Activated CD8-positive, alpha-beta memory T cell treated with anti-CD3 and anti-CD28 coated beads, Interleukin-2, amount 10 ng/mL, durations not matched to agents 7 days and 5 days (primary cell): ENCODE measurements at places on chromosomes 16 and 17. TPM values are rescaled to one million over a fixed set of nuclear protein-coding genes. Genes with fewer than 3 reads are reported as not detected.

LYRM9 gene
- total RNA-seq: 5.1 TPM

DNA sequence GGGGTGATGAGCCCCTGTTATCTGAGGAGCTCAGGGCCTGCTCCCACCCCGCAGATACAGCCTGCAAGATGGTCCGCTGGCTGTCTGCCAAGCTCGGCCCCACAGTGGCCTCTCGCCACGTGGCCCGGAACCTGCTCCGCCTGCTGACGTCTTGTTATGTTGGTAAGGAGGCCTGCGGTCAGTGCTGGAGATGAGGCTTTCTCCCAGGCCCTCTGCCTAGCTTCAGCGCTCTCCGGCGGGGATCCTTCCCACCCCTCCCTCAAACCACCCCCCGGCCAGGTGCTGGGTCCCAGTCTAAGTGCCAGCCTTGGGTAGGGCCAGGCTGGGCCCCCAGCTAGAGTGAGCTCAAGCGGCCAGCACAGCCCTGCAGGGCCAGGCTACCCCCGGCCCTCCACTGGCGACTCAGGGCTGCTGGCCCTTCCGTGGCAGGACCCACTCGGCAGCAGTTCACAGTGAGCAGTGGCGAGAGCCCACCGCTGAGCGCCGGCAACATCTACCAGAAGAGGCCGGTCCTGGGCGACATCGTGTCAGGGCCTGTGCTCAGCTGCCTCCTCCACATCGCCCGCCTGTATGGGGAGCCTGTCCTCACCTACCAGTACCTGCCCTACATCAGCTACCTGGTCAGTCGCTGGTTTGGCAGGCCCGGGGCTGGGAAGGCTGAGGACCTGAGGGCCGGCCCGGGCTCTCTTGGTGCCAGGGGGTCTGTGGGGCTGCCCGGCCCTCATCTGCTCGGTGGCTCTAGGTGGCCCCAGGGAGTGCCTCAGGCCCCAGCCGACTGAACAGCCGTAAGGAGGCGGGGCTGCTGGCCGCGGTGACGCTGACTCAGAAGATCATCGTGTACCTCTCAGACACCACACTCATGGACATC, 6.1 kb downstream of the WDR81 start:
- no peak for DNase-seq

PTX4 gene
- not detected for total RNA-seq

PKMYT1 gene
- total RNA-seq: 199 TPM

CACNG3 gene
- total RNA-seq: not detected

NPIPB9 gene
- total RNA-seq: 2.0 TPM

PIGL gene
- total RNA-seq: 27.9 TPM

DNA sequence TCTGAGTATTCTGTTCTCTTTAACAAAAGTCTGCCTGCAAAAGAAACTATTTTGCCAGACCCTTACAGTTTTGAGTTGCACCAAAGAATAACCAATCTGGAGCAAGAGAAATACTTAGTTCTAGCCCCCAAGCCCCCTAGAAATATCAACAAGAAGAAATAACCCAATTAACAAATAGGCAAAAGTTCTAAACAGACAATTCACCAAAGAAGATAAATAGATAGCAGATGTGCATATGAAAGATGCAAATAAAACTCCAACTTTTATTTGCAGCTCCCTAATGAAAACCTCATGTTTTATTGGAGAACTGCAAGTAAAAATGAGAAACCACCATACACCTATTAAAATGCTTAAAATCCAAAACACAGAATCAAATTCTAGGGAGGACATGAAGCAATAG, 1308.0 kb downstream of the CDH11 start:
- DNase-seq: no peak

SLFN5 gene
- 193 TPM for total RNA-seq

- peak; percentile 70 for DNase-seq
Measured at GRCh38 chr16:21300309-21301167, 22.4 kb upstream of the CRYM start.

- DNase-seq: no peak
Measured at GRCh38 chr17:78715876-78716275, 66.2 kb downstream of the CYTH1 start.

GRCh38 chr16:68369697-68370580, 59.1 kb downstream of the PRMT7 start:
- peak; percentile 72 for DNase-seq

DNA sequence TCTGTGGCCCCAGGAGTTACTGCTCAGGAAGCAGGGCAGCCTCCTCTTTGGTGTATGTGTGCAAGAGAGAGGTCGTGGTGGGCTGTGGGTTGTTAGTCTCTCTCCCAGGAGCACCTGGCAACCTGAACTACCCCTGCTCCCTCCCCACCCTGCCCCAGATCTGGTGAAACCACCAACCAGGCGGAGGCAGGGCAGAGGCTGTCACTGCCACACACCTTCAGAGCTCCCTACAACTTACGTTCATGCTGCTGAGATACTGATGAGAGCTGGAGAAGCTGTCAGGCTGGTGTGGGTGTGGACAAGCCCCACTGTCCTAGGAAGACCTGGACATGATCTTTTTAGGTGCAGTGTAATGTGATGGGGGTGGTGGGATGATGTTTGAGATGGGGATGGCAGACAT, 24.3 kb downstream of the GOSR2 start:
- no peak for DNase-seq

- peak; percentile 44 for DNase-seq
Measured at GRCh38 chr17:16352303-16352666, 984 bp downstream of the CENPV start.

- DNase-seq: no peak
Measured at GRCh38 chr16:12150600-12150999, 174.1 kb downstream of the SNX29 start.

GRCh38 chr17:44086364-44087311, 16.1 kb downstream of the G6PC3 start:
- peak; percentile 58 for DNase-seq

CIITA gene
- total RNA-seq: 103 TPM

- DNase-seq: no peak
Measured at GRCh38 chr16:11190588-11191560, 65.1 kb downstream of the SOCS1 start.

- no peak for DNase-seq
Measured at GRCh38 chr16:14148016-14148415, 76.9 kb downstream of the MRTFB start.

CSH2 gene
- not detected for total RNA-seq

DNA sequence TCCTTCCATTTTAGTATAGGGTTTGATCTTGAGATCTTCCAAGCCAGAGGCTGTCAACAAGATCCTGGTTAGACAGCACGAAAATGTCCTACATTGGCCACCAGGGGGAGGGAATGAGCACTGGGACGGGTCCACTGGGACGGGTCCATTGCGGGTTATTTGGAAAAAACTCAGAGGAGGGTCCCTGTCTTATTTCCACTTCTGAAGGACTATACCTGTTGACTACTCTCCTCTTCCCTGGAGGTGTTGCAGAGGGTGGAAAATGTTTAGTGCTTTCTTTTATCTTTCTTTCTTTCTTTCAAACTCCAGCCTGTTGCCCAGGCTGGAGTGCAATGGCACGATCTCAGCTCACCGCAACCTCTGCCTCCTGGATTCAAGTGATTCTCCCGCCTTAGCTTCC, 2.5 kb downstream of the TTLL6 start:
- DNase-seq: peak; percentile 73

GRCh38 chr16:5032748-5033167, 977 bp downstream of the NAGPA start:
- DNase-seq: no peak

GRCh38 chr16:87930456-87930855, 5.9 kb downstream of the CA5A start:
- no peak for DNase-seq

C16orf78 gene
- not detected for total RNA-seq

DNA sequence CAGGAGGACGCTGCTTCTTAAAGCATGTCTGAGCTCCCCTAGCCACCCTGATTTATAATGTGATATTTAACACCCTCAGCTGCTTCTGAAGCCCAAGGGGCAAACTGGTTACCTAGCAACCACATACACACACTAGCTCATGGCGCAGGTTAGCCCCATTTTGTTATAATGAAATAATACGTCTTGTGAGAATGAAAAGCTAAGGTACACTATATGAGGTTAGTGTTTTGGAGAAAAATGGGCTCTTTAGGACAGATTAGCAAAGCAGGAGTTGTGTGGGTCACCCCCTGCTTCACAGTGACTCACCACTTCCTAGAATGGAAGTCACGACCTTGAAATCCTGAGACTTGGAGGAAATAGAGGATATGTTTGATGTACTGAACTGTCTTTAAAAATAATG, 404.8 kb upstream of the HSBP1 start:
- no peak for DNase-seq

DNA sequence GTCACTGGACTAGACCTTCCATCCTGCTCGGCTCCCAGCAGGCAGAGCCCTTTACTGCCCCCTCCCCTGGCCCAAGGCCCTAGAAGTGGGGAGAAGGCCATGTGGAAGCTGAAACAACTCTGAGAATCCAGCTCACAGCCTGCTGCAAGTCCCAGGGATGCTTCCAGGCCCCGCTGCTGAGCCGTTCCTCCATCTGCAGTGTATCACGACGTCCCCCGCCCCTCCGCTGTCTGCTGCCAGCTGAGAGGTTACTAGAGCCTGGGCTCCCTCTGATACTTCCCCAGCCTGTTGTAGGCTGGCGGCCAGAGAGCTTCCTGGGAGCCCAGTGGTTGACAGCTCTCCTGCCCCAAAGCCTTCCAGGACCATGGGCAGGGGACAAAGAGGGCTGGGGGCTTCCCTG, 118.2 kb downstream of the MGAT5B start:
- no peak for DNase-seq

GRCh38 chr16:75237398-75238131, 13.9 kb downstream of the BCAR1 start:
- no peak for DNase-seq

ZNF23 gene
- 7.1 TPM for total RNA-seq

GSE1 gene
- total RNA-seq: 55.1 TPM

INPP5K gene
- total RNA-seq: 40.6 TPM
